ENCODE measurements at places on chromosomes 1 and 21. TPM values are rescaled to one million over a fixed set of nuclear protein-coding genes. Genes with fewer than 3 reads are reported as not detected.

DNA sequence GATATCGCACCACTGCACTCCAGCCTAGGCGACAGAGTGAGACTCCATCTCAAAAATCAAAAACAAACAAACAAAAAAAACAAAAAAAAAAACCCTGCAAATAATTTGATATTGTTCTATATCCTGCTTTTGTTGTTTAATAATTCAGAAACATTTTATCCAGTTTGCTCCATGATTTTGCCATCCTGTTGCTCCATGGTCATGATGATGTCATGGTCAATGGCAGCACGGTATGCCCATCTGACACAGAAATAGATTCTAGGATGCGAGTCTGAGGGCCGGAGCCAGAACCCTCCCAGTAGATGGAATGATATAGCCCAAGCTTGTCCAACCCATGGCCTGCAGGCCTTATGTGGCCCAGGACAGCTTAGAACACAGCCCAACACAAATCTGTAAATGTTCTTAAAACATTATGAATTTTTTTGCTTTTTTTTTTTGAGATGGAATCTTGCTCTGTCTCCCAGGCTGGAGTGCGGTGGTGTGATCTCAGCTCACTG is 39.8 kb downstream of the EDARADD start:
- no peak for DNase-seq

GRCh38 chr21:39057121-39057520 is 126.1 kb downstream of the PSMG1 start:
- DNase-seq = no peak

- DNase-seq = no peak
Observed at GRCh38 chr1:213474054-213474453, 423.0 kb downstream of the RPS6KC1 start.

DNA sequence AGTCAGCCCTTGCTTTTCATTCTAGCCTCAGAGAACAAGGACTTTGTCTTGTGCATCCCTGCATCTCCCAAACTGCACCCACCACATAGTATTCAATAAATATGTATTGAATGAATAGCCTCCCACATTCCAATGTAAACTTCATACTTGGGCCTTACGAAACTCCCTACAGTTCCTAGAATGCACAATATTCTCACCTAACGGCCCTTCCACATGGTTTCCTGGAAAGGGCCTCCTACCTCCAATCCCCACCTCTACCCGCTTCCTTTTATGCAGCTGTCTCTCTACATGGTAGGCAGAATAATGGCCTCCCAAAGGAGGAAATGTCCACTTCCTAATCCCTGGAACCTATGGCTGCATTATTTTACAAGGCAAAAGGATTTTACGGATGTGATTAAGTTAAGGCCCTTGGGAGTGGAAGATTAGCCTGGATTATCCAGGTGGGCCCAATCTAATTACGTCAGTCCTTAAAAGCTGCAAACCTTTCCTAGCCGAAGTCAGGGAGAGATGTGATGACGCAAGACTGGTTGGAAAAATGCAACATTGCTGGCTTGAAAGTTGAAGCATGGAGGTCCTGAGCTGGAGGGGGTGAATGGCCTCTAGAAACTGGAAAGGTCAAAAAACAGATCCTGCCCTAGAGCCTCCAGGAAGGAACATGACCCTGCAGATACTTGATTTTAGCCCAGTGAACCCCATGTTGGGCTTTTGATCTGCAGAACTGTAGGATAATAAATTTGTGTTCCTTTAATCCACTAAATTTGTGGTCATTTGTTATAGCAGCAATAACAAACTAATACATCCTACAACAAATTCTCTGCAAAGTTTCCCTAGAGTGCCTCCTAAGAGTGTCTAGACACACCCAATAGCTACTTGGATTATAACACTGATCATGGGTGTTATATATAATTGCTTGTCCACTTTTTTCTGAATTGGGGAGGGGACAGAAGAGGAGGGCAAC is 5.2 kb upstream of the PIK3C2B start:
- no peak for DNase-seq

DNA sequence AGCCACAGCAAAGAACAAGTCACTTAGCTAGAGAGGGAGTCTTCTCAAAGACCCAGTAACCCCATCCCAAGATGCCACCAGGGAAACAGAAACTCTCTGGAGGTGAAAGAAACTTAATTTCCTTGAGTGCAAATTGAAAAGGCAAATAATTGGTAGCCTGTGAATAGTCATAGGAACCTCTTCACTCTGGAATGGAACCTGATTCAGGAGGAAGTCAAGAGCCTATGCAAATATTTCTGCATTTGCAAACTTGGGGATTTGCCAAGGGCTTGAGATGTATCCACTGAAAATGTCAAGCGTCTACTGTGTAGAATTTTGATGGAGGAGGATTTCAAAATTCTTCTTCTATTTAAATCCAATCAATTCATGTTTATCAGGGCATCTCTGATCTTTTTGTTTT is 5.7 kb downstream of the HIVEP3 start:
- no peak for DNase-seq

DNA sequence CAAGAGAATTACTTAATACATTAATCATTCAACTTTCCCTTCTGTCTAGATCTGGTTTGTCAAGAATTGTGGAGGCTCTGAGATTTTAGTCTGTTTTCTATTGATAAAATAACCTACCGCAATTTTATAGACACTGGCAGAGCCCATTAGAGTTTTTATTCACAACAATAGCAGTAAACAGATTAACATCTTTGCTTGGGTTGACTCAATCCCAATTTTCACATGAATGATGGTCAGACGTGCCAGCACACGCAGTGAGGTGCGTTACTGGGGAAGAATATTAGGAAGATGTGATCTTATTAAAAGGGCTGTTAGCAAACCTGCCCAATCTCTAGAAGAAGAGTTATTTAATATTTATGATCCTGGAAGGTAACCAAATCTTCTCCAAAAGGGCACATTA is 736.6 kb downstream of the MRPL39 start:
- no peak for DNase-seq

GRCh38 chr1:162251102-162251501 is 125.6 kb downstream of the SPATA46 start:
- DNase-seq = no peak

The INAVA gene
- 0.72 TPM for total RNA-seq

DNA sequence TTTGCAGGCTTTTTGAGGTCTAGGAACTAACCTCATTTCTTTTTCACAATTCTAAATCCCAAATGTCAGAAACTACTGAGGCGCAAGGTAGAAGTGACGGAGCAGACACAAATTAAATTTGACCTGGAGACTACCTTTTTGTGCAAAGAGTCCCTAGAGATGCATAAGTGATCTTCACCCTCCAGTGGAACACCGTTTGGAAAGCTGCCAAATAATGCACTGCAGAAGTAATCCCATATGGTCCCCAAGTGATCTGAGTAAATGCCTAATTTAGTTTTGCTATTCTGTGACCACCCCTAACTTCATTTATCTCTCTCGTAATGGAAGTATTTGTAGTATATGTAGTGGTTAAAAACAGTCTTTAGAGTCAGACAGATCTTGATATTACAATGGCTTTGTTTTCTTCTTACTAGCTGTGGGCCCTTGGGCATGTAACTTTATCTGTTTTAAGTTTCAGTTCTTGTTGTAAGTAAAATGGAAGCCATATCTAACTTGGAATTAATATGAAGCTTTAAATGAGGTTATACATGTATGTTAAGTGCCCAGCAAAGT is 70.4 kb upstream of the IPO9 start:
- no peak for DNase-seq

DNA sequence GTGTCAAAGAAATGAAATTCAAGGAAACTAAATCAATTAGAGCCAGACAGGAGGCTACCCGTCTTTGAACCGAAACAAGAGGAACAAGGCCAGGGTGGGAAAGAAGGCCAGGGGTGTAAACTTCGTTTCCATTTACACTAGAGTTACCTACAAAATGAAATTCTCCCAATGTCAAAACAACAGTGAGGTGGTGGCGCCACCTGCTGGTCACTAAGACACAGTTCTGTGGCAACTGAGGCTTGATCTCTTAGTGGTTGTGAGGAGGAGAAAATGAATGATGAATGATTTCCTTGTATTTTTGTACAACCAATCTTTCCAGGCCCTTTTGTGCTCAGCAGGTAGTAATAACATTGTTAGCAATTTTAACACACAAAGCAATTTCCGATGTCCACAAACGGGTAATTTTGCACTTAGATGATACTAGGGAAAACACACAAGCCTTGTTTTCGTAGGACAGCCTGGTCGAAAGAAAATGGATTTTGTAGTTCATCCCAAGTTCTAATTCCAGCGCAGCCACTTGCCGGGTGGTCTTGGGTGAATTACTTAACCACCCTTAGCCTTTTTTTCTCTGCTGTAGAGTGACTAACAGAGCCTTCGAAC is 54.8 kb upstream of the SOD1 start:
- DNase-seq = peak; percentile 64

DNA sequence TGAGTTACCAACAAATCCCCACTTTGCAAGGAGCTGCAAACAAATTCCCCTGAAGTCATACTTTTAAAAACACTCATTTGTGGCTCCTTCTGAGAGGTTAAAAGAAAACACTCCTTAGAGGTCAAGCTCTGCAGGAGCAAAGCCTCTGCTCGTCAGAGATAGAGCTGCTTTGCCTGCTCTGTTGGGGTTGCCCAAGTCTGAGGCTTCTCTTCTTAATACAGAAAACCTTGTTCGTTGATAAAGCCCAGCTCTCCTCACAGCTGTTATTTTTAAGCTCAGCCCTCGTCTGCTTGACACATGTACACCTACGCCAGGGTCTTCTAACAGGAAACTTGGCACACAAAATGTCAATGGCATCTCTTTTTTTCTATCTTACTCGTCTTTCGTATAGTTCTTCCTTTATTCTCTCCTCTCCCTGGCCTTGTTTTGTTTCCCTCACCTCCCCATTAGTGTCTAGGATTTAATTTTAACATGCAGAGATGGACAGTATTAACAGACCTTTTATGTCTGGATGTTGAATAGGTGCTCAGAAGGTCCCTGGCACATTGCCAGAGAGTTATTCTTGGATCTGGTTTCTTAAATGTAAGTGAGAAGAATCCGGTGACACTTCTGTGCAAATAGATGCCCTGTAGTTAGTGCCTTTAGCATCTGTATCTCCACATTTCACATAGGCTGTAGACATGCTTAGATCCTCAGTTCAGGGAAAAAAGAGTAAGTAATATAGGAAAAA is 86.0 kb downstream of the LRRC53 start:
- DNase-seq = no peak

GRCh38 chr1:154953611-154954038 is 2.3 kb downstream of the PBXIP1 start:
- DNase-seq = no peak

The AZIN2 gene
- total RNA-seq = 9.7 TPM

- DNase-seq = no peak
Observed at GRCh38 chr1:89206373-89206772, 7.6 kb upstream of the GBP4 start.

The GOLT1A gene
- total RNA-seq = not detected

GRCh38 chr21:35859677-35860076 is 200.6 kb downstream of the SETD4 start:
- DNase-seq = no peak

The PLK3 gene
- total RNA-seq = 9.6 TPM

All from SJSA1 (cell line).